D341Med (cell line): ENCODE measurements at places on chromosomes 4 and X.

DNA sequence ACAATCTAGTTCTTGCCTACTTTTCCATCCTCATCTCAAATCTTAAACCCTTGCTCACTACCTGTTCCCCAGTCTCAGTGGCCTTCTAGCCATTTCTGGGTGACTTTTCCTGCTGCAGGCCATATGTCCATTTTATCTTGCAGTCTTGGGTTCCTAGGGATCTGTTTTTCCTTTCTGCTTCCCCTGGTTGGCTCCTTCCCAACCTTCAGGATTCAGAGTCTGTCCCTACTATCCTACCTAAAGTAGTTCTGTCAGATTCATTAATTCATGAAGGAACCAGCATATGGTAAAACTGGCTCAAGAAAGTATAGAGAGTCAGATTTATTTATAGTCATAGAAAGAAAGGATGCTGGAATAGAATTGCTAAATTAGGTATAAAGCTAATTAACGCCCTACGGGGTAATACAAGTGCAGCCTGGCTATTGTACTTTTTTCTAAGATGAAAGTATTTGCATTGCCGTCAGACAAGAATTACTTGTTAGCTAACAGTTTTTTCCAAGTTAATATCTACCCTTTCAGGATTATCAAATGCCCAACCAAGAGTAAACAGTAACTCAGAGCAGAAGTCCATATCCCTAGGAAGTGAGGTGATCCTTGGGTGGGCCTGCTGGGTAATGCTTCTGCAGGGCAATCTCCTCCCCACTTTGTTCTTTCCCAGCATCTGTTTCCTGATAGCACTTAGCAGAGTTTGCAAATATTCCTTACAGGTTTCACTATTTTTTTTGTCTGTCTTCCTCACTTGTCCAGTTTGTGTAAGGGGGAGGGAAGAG lies 63.6 kb downstream of the REPS2 start:
- DNase-seq: no peak

DNA sequence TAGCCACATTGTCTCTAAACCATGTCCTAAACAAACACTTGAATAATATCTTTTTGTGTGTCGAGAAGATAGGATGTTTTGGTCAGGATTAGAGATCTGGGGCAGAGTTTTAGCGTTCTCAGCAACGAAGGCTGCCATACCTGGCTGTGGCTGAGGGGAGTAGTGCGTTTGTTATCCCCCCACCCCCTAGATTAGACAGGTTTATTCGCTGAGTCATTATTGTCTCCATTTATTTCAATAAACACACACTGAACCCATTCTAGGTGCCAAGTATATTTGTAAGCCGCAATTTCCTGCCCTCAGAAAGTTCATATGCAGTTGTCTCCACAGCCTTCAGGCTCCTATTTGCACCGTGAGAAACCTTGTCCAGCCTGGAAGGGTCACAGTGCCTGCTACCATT lies 1684.8 kb upstream of the TENM3 start:
- DNase-seq: no peak

DNA sequence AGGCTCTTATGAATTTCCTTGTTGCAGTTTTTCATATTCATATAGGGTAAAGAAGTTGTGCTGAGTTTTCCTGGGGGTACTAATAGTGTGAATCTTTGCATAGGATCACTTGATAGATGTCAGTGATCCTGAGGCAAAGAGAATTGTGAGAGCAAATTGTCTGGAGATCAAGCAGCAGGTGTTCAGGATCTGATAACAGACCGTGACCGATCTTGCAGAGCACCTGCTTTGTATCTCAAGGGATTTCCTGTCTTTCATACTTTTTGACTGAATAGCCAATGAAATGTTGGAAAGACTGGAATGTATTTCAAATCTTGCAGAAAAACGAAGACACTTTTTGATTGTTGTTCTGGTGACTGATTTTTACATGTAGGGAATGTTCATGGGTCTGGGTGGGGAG lies 914.5 kb downstream of the STIM2 start:
- no peak for DNase-seq

GRCh38 chr4:119093042-119093827 lies 42.4 kb upstream of the MYOZ2 start:
- no peak for DNase-seq

- DNase-seq: no peak
These were observed 1157.4 kb downstream of the FAM133A start for GRCh38 chrX:94831364-94831763.

- no peak for DNase-seq
These were observed 12.7 kb downstream of the IL1RAPL1 start for GRCh38 chrX:28599957-28600356.

- peak; percentile 80 for DNase-seq
These were observed 12.5 kb downstream of the CCNG2 start for GRCh38 chr4:77169481-77169880.

DNA sequence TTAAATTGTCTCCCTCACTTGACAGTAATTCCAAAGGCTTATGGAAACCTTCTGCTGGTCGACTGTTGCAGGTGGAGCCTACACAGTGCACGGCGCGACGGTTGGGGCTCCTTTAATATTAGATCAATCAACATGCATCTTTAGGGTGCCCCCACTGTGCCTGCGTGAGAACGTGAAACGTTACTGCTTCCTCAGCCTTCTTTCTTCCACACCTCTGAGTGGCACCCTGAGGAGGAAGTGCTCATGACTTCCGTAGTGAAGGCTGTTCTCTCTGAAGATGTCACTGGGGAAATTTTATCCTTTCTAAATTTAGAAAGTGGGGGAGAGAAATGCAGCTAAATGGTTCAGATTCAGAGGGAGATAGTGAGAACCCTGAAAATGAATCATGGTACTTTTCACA lies 184.0 kb upstream of the ZFP42 start:
- DNase-seq: no peak

DNA sequence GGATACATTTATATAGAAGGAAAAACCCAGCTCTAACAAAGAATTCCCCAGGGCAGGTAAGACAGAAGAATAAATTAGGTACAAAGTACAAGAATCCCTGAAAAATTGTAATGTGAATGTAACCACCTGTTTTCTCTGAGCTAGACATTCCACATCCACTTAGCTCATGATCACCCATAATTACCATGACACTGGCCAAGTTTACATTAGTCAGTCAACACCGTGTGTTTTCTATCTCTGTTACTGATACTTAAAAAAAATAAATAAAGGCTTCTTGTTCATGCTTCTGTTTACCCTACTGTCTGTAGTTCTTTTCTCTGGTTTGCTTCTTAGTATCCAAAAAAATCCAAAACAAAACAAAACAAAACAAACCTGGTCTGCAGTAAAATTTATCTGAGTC lies 66.0 kb downstream of the CBLL2 start:
- DNase-seq: no peak

GRCh38 chr4:174318829-174319764 lies 35.4 kb downstream of the CEP44 start:
- DNase-seq: peak; percentile 22

- DNase-seq: no peak
These were observed 27.6 kb downstream of the NUDT6 start for GRCh38 chr4:122894827-122895226.

DNA sequence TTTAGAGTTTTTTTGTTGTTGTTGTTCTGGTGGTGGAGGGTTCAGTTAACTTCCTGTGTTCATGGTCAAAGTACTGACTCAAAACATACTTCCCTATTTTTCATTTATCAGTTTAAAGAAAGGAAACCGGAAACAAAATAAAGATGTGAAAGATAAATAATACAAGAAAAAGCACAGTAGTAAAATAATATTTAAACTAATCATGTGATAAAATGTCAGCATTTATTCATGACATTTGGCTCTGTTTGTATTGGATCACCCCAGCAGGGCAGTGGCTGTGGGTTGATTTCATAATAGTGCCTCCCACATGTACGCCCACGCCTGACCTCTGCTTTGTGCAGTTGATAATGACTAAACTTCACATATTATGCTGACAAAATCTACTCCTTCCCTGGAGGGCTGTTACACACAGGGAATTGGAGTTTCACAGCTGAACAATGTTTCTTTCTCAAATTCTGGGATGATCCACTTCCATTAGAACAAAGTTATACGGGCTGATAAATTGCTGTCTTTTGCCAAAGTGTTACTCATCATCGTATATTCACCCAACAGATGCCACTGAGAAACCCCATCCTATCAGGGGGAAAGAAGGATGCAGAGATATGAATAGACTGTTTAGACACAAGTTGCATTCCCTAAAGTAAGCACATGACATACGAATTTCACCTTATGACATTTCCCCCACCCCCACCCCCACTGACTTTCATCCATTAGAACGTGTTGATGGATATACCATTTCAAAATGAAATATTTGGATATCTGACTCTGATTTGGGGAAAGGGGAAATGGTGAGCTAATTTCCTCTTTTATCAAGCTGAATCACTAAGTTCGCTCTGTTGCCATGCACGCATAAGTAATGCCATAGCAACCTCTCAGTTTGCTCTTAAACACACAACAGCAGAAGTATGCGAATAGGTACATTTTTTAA lies 48.3 kb downstream of the AMELX start:
- DNase-seq: no peak

GRCh38 chrX:4380710-4381109 lies 667.3 kb upstream of the PRKX start:
- DNase-seq: no peak

DNA sequence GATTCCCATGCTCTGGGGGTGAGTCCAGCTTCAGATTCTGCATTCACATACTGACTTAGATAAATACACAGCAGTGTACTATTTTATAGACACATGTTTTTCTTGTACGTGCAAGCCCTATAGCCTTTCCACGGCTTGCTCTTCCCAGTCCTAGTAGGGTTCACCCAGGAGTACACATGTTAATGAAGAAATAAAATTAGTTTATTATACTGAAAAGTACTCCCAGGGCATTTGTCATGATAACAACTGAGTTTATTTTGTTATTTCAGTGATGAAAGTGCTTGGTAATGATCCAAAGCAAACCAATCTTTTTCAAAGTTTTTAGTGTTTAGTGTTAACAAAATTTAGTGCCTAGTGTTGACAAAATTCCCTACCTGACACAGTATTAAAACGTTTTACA lies 21.3 kb downstream of the MAPK10 start:
- DNase-seq: no peak

DNA sequence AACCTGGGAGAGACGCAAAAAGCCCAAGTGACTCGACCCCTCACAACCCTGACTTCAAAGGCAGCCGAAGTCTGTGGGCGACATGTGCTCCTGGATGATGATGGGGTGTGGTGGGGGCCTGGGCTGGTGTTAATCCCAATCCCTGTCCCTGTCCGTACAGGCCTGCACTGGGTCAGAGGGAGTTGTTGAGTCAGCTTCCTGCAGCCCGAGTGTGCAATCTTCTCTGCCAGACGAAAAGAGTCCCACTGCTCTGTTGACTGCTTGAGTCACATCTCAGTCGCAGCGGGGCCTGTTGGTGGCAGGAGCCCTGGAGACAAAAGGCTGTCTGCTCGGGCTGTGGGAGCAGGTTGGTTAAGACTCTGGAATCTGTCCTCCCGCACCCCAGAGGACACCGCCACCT lies 10.3 kb downstream of the FAM3A start:
- no peak for DNase-seq

- DNase-seq: peak; percentile 21
These were observed 1099.4 kb upstream of the IGFBP7 start for GRCh38 chr4:58209551-58209950.

DNA sequence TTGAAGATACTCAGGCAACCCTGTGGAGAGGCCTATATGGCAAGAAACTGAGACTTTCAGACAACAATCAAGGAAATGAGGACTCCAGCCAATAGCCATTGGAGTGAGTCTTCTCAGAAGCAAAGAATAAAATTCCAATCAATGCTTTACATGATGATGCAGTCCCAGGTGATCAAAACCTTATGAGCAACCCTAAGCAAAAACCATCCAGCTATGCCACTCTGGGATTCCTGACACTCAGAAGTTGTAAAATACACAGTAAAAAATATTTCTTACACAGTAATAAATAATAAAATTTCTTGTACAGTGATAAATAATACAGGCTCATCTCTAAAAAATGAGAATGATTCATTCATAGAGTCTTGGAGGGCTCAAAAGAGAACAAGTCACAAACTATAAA lies 150.6 kb downstream of the IL15 start:
- no peak for DNase-seq

GRCh38 chrX:135977611-135978010 lies 3.8 kb upstream of the MMGT1 start:
- no peak for DNase-seq

- peak; percentile 24 for DNase-seq
These were observed 7.1 kb upstream of the RGS12 start for GRCh38 chr4:3285558-3286334.

GRCh38 chrX:120282697-120283096 lies 28.6 kb downstream of the TMEM255A start:
- DNase-seq: no peak

GRCh38 chr4:82357640-82358039 lies 16.2 kb downstream of the HNRNPD start:
- no peak for DNase-seq

DNA sequence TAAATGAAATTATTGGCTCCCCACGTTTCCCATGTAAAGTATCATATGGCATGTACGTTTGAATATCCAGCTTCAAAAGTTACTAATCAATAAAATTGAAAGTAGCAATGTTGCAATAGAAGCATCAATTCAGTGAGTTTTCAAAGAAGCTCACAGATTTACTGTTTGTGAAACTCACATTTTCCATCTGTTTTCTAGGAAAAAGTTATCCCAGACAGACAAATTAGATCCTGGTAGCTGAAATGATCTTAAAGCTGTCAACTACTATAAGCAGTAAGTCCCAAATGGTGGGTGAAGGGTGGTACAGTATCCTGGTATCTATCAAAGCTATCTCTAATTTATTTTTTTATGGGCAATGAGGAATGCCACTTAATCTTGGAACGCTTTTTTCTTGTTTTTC lies 60.7 kb upstream of the MXRA5 start:
- no peak for DNase-seq

DNA sequence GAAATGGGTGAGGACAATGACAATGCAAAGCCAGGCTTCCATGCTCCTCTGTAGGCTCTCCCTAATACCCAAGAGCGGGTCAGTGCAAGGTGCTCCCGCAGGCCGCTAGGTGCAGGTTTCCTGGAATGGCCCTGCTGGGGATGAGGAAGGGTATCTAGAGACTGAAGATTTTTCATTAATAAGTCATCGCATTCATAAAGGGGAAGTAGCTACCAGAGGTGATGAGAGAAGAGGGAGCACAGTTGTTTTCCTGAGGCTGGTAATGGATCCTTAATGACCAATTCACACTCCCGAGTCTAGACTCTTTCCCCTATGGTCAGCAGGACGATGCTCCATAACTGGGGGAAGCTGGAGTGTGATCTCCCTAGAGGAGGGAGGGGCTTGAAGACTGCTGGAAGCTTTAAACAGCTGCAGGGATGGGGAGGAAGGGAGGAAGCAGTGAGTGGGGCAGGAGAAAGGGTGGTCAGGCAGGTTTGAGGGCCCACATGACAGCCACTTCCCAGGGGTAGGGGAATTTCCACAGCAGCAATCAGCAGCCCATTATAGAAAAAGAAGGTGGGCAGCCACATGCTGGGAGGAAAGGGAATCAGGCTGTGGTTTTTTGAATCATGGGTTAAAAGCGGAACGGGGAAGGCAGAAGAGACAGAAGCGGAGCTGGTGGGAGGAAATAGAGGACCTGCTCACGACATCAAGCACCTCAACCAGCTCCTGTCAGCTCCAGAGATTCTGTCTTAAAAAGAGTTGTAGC lies 10.2 kb upstream of the ATP6AP2 start:
- DNase-seq: no peak

GRCh38 chr4:91746551-91746950 lies 557.2 kb upstream of the GRID2 start:
- no peak for DNase-seq
